ENCODE measurements at places on chromosomes 2 and 18.

DNA sequence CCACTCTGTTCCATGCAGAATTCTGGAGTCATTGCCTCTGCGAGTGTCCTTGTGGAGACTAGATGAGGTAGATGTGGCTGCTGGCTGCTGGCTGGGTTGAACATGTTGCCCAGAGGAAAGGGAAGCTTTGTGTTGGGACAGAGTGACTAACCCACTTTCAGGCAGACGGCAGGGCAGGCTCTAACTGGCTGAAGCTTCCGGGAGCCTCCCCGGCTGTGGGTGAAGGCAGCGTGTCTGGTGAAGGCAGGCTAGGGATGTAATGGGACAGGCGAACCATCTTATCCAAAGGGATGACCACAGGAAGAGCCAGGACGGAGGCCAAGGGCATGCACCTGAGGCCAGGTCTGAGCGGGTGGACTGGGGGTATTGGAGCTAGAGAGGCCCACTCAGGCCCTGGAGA is 16.0 kb downstream of the ASPRV1 start:
- no peak for DNase-seq

GRCh38 chr2:197327472-197328098 is 17.0 kb upstream of the ANKRD44 start:
- no peak for DNase-seq

GRCh38 chr2:165294912-165295311 is 55.7 kb downstream of the SCN2A start:
- no peak for DNase-seq

DNA sequence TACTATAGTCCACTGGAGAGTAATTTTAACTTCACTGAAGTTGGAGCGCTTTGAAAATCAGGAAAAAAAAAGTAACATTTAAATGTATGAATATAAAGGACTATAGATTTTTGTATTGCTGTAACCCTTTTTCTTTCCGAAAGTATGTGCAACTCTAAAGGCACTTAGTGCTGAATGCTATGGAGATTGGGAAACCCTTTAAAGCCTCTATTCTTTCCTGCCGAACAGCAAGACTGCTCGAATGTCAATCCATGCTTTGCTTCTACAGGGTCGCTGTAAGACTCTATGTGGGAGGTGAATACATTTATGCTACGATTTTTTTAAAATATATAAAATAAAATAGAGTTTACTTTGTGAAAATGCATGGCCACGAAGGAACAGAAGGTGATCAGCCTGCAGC is 825 bp downstream of the GRB14 start:
- DNase-seq, result no peak

GRCh38 chr18:59202258-59202820 is 17.6 kb upstream of the GRP start:
- no peak for DNase-seq

- DNase-seq, result no peak
Observed at GRCh38 chr2:212730994-212731393, 192.4 kb upstream of the ERBB4 start.

- DNase-seq, result no peak
Observed at GRCh38 chr2:36222485-36222884, 133.1 kb upstream of the CRIM1 start.

DNA sequence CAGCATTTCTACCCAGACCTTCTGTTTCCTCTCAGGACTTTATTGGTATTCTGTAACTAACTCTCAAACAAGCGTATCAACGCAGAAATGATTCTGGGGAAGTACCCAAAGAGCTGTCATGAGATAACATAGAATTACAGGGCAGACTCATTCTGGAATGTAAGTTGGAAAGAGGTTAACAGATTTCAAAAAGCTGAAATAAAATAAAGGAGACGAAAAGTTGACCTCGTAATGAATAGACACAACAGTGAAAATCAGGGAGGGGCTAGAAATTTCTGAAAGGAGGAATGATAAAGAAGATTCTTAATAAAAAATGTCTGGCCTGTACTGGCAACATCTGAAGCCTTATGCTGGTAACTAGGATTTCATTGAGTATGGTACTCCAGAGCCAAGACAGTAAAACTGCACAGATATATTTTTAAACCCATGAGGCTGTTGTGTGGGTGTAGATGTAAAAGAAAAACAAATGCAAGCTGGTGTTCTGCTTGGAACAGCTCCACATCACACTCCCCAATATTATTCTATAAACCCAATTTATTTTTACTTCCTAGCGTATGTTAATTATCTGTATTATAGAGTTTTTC is 23.9 kb downstream of the RBMS1 start:
- DNase-seq, result no peak

GRCh38 chr2:231235217-231235616 is 36.8 kb downstream of the ARMC9 start:
- no peak for DNase-seq

GRCh38 chr2:65658881-65659280 is 226.5 kb upstream of the SPRED2 start:
- no peak for DNase-seq

GRCh38 chr18:49473721-49474120 is 13.3 kb upstream of the DYM start:
- DNase-seq, result no peak

GRCh38 chr2:17934721-17935120 is 56.3 kb downstream of the KCNS3 start:
- DNase-seq, result no peak

DNA sequence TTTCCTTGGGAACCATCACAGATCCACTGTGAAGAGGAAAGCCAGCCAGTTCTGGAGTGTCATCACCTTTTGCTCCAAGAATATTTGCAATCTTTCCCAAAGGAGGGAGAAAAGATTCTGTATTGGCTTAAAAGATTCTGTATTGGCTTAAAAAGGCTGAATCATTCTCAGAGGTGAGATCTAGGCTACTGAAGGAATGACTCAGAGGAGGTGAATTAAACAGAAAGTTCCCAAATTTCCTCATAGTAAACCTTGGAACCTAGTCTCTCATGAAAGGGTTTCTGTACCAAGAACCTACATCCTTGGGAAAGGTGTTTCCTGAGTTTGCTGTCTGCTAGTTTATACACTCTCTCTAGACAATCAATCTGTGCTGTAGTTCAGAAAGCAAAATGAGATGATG is 34.1 kb upstream of the GRB14 start:
- DNase-seq, result no peak

GRCh38 chr2:233100192-233100998 is 40.3 kb downstream of the INPP5D start:
- DNase-seq, result peak; percentile 52

DNA sequence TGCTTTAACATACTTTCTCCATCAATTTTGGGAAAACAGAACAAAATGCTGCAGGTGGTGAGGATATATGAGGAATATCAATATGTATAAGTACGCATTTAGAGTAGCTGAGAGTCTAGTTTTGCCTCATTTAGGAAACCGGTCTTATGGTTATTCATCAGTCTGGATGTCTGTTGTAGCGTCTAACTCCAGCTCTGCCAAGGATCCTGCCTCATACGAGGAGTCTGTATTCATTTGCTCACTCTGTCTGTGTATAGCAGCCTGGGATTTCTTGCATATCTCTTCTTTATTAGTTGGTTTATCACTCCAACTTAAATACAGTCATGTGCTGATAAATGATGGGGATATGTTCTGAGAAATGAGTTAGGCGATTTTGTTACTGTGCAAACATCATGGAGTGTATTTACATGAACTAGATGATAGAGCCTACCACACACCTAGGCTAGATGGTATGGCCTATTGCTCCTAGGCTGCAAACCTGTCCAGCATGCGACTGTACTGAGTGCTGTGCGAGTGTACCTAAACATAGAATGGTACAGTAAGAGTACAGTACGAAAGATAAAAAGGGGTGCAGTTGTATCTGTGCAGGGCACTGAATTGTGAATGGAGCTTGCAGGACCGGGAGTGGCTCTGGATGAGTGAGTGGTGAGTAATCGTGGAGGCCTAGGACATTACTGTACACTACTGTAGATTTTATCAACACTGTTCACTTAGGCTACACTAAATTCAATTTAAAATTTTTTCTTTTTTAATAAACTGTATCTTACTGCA is 148.1 kb downstream of the ZNF407 start:
- DNase-seq, result no peak

GRCh38 chr18:3690764-3691066 is 240.7 kb downstream of the TGIF1 start:
- no peak for DNase-seq

DNA sequence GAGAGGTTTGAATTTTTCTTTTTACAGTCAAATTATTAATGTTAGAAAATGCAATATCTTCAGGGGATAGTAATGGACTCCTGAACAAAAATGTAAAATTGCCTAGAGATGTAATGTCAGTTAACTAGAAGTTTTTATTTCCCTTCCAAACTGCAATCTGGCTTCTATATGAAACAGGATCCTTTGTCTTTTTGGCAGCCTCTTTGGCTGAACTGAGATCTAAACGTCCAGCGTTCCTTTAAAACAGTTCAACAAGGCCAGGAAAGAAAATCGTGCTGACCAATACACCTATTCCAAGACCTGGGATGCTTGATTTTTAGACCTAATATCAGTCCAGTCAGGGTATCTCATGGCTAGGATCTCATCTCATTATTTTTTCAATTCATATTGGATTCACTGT is 245.5 kb downstream of the FIGN start:
- no peak for DNase-seq

GRCh38 chr2:241967467-241968144 is 98.1 kb downstream of the RTP5 start:
- DNase-seq, result no peak

GRCh38 chr2:157339965-157340655 is 14.5 kb upstream of the ERMN start:
- no peak for DNase-seq

GRCh38 chr2:117308861-117309770 is 505.4 kb upstream of the DDX18 start:
- no peak for DNase-seq

- DNase-seq, result no peak
Observed at GRCh38 chr2:224309176-224309575, 92.7 kb downstream of the FAM124B start.

DNA sequence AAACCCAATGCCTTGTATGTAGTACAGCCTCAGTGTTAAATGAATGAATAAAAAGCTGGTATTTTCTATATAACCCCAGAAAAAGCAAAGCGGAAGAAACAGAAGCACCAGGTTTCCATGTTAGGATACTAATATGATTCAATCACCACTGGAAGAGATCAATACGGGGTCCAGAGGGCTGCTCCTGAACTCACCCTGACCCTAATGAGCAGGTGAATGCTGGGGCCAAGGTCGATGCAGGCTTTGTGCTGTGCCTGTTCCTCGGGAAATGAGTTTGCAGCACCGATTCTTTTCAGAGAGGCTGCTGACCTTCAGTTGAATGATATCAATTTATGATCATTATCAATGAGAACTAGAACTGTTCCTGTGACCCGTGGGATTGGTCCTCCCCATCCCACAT is 228.5 kb downstream of the CDCA7 start:
- DNase-seq, result no peak

GRCh38 chr2:23400703-23401102 is 15.7 kb downstream of the KLHL29 start:
- DNase-seq, result no peak

DNA sequence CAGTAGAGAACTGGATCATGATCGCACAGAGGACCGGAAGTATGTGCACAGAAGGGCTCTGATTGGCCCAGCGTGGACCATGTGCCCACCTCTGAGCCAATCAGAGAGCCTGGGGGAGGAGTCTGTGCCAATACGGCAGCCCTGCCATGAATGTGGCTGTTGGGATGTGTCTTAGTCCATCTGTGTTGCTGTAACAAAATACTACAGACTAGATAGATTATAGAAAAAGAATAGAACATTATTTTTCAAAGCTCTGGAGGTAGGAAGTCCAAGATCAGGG is 132.0 kb downstream of the NDUFA10 start:
- DNase-seq, result peak; percentile 37

GRCh38 chr2:148531235-148531634 is 113.3 kb upstream of the EPC2 start:
- no peak for DNase-seq

DNA sequence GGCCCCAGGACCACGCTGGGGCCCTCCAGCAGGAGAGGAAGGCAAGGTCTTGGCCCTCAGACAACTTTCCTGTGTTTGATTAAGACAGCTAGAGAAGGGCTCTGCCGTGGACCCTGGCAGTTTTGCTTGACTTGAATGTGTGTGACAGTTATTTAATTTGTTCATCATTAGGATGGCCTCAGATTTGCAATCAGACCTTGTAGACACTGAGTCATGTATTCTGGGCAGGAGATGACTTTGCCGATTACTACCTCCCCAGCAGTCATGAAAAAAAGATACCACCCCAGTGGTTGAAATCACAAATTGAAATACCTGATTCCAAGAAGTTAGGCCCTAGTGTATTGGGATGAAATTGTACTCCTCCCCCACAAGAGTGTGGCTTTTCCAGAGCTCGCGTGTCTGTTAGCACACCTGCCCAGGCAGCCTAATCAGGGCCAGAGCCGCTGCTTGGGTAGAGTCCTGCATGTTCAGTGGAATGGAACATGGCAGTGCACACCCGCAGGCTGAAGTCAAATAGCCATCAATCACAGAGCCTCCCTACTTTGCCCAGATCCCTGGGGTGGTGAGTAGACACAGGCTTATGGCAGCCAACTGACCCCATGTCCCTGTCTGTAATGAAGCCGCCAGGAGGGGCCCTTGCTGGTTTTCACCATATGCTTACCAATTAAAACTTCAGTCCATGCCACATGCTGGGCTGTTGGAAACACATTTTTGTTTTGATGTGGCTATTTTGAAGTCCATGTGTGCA is 122.5 kb downstream of the TPGS2 start:
- DNase-seq, result no peak

GRCh38 chr2:237702441-237703391 is 75.3 kb downstream of the LRRFIP1 start:
- DNase-seq, result peak; percentile 86

DNA sequence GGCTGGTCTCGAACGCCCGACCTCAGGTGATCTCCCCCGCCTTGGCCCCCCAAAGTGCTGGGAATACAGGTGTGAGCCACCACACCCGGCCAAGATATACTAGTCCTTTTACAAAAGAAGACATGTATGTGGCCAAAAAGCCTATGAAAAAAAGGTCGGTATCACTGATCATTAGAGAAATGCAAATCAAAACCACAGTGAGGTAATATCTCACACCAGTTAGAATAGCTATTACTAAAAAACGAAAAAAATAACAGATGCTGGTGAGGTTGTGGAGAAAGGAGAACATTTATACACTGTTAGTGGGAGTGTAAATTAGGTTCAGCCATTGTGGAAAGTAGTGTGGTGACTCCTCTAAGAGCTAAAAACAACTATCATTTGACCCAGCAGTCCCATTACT is 26.4 kb downstream of the KLHL23 start:
- no peak for DNase-seq

Data from endodermal cell (in vitro differentiated cells).